NCI-H1092 treated with DMSO at 0.1 percent for 48 hours (cell line): ENCODE measurements at places on chromosomes 12 and 14.

- DNase-seq = no peak
Measured at GRCh38 chr14:22185191-22185590, 403.8 kb downstream of the DAD1 start.

DNA sequence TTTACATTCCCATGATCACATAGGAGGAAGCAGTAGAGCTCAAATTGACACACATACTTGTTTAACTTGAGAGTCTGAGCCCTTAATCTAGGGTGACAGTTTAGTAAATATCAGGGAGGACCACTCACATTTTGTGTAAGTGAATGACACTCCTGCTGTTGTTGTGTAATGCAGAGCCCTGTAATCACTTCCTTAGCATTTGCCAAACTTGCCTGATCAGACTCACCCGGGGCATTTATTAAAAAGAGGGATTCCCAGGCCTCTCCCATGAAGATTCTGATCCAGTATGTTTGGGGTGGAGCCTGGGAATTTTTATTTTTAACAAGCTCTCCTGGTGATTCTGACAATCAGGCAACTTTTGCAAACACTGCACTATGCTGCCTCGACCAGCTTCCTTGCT is 119.6 kb downstream of the NUAK1 start:
- DNase-seq = no peak

GRCh38 chr14:105128059-105128458 is 40.5 kb downstream of the JAG2 start:
- DNase-seq = no peak

DNA sequence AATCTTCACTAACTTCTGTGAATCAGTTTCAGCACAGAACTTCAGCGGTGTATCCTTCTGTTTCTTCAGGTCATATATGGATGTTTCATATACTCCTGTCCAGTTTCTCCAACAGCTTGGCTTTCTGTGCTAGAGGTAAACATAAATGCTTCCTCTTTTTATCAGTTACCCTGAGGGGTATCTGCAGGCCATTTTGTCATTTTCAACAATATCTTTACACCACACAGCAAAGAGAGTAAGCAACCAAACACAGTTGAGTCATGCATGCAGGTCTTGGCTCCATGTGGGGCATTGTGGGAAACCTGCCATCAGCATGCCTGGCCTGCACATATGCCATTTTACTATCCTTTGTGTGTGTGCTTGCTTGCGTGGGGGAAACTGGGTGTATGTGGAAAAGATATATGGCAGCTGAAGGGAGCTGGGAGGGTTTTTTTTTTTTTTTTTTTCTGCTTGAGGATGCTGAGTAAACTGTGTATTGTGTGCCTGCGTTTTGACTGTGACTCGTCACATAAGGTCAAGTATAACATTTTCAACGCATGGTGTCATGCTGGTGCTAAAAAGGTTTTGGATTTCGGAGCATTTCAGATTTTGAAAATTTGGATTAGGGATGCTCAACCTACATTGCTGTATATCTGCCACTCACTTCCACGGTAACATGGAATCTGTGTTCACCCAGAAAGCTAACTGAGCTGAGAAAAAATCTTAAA is 56.1 kb upstream of the YARS2 start:
- no peak for DNase-seq

DNA sequence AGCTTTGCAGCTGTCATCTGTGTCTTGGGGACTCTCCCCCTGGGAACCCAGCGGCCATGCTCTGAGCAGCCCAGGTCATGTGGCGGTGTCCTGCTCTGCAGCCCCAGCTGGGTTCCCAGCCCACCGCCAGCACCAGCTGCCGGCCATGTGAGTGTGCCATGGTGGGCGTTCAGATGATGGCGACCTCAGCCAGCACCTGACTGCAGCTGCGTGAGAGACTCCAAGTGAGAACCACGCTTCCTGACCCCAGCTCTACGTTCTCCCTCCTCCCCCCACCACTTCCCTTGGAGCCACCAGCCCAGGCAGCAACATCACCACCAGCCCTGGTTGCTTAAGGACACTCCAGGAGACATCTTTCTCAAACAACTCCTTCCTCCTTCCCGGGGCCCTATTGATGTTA is 68.8 kb downstream of the SLC24A4 start:
- no peak for DNase-seq

- peak; percentile 1 for DNase-seq
Measured at GRCh38 chr12:130240831-130241590, 78.7 kb downstream of the FZD10 start.

- DNase-seq = no peak
Measured at GRCh38 chr14:50242096-50242495, 10.7 kb upstream of the SOS2 start.
